Pons (tissue), 1 donor: ENCODE measurements at places on chromosomes 5 and 9.

DNA sequence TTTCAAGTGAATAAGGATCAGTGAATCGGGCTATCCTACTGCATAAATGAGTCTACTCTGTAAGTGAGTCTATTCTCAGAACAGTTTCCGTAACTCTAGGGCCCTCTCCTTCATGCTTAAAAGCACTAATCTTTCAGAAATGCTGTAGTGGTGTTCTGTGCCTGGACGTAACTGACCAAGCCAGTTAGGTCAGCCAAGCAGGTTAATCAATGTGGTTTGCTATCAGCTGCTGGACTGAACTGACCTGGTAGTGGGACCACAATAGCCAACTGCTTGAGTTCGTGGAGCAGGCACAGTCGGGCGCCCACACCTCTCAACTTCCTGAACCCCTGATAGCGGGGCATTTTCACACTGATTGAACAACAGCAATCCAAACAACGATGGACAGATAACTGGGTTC is 6.8 kb downstream of the SLC1A3 start:
- DNase-seq = no peak

GRCh38 chr5:149824846-149825245 is 94.7 kb downstream of the PPARGC1B start:
- DNase-seq = no peak

DNA sequence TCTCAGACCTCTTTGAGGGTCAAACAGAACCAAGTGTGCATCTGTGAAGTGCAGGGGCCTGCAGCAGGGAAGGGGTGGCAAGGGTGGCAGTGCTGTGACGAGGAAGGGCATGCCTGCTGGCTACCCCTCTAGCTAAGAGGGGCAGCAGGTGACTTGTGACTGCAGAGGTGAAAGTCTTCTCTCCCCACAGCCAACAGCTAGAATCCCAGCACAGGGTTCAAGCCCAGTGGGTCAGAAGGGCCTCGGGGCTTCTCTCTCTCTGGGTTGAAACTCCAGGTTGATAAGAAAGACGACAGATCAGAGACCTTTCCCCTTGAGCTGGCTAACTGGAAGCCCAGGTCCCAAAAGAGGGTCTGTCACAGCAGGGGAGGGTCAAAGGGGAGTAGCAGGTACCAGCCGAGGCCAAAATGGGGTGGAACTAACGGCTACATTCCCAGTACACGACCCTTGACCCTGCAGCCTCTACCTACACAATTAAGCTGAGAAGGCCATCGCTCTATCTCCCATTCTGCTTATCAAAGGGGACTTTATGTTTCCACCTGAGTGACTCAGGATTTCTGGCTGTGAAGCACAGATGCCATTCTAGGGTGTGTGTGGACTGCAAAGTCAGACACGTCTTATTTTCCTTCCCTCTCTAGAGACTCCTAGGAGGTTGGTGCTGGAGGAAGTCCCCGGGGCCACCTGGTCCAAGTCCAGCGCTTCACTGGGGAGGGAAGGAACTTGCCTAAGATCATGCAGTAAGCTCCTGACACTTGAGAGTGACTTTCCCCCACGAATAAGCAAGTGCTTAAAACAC is 14.6 kb downstream of the ANKS6 start:
- DNase-seq = no peak

- DNase-seq = no peak
Observed at GRCh38 chr5:5764246-5764645, 341.8 kb downstream of the ICE1 start.

DNA sequence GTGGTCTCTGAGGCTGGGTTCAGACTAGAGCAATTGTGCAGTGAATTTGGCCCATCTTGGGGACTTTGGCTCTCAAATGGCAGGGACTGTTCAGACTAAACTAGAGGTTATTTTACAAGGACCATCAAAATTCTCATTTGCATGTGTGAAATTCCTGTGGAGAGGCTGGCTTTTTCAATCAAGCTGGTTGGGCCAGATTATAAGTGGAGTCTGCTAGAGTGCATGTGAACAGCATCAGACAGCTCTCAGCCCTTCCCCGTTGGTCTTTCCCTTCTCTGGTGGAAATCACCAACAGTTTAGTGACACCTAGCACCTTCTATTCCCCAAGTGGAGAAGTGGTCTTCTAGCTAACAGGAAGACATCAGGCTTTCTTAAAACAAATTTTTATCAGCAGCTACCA is 301.3 kb downstream of the CWC27 start:
- DNase-seq = no peak

GRCh38 chr9:71764891-71765290 is 3.4 kb downstream of the CEMIP2 start:
- DNase-seq = no peak

GRCh38 chr5:150256410-150257064 is 33.0 kb downstream of the CAMK2A start:
- no peak for DNase-seq

DNA sequence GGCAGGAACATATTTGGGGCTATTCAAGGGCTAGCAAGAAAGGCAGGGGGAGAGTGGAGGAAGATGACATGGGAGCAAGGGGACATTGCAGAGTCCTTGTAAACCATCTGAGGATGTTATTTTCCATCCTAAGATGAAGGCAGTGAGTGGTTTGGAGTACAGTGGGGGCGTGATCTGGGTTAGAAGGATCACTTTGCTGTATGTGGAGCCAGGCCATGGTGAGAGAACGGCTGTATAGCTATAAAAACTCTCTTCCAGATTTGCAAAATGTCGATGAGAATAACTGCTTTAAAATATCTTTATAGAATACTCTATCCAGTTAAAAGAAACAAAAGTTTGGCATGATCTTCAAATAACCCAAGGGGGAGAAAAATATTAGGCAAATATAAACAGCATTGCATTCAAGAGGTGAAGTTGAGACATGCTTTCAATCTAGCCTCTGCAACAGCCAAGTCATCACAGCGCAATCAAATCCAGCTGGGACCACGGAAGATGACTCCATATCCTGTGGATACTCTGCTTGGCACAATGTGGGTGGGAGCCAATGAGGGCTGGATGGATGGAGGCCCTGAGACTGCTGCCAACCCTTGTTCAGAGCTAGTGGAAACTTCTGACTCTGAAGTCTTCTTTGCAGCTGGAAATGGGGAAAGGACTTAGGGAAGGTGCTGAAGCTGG is 111.5 kb upstream of the BASP1 start:
- peak; percentile 44 for DNase-seq

GRCh38 chr9:100111235-100111634 is 12.2 kb downstream of the INVS start:
- DNase-seq = peak; percentile 89

- no peak for DNase-seq
Observed at GRCh38 chr9:112535301-112535700, 48.7 kb downstream of the KIAA1958 start.

DNA sequence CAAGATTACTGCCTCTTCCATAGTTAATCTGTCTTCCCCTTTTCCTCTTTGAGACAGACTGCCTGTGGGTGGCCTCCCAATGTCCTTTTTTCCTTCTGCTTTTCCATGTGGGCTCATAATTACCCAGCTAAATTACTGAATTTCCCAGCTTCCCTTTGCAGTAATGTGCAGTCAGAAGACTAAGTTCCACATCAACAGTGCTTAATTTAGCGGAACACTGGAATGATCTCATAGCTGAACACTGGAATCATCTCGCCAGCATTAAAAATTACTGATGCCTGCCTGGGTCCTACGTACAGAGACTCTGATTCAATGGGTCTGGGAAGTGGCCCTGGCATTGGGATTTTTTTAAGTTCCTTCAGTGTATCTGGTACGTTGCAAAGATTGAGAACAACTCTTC is 84.3 kb downstream of the DNAH5 start:
- DNase-seq = no peak

- no peak for DNase-seq
Observed at GRCh38 chr9:123131258-123131657, 97.8 kb downstream of the GPR21 start.

GRCh38 chr5:142881784-142882126 is 111.6 kb downstream of the ARHGAP26 start:
- DNase-seq = peak; percentile 42

DNA sequence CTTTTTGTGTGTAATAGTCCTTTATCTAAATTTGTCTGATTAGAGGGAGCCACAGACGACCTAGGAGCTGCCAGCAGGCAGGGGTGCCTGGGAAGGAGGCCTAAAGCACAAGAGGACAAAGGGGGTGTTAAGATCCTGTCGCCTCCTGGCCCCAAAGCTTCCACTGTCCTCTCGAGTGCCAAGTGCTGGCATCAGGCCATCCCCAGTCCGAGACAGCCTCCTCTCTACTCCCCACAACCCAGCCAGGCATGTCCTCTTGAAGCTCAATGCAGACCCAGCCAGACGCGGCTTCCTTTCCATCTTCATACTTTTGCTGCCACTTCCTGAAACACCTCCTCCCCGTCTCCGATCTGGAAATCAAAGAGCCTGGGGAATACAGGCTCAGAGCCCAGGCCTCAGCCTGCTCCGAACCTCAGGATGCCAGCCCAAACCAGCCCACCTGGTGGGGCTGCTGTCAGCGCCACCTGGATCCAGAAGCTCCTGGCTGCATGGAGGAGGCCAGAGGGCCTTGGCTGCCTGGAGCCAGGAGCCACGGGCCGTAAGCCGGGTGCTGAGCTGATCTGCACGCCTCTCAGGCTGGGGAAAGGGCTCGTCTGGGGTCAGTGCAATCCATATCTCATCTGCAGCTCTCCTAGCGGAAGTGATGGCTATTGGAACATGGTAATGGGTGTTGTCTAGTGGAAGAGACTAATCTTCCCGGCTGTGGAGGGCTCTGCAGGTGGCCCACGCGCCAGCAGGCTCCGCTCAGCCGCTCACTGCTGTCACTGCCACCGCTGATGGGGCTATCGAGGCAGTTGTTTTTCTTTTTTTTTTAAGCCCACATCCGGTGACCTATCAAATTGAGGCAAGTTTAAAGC is 60.2 kb upstream of the FUBP3 start:
- DNase-seq = peak; percentile 20

DNA sequence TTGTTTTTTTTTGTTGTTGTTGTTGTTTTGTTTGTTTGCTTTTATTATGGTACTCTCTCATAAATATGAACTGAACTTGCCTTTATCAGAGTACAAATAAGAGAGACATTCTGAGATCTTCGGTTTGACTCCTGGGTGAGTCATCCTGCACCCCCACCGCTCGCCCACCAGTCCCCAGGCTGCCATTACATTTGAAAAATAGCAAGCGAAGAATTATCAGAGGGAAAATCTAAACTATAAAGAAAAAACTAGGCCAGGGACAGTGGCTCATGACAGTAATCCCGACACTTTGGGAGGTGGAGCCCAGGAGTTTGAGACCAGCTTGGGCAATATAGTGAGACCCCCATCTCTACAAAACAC is 122.1 kb upstream of the MAP3K1 start:
- DNase-seq = no peak

- no peak for DNase-seq
Observed at GRCh38 chr5:78497573-78498533, 137.4 kb downstream of the SCAMP1 start.

DNA sequence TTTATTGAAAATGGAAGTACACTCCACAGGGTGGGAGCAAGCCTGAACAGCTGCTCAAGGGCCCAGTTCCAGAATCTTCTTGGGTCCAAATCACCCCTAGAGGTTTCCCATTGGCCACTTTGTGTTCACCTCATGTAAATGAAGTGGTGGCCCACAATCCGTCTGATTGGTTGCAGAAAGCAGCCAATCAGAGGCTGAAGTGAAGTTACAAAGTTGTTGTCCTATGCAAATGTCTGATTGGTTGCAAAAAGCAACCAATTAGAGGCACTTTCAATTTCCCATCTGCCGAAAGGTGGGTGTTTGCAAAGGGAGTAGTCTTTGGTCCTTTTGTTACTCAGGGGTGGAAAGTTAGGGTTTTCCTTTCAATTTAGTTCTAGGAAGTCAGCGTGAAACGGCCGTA is 8.8 kb downstream of the TMEM171 start:
- DNase-seq = no peak

DNA sequence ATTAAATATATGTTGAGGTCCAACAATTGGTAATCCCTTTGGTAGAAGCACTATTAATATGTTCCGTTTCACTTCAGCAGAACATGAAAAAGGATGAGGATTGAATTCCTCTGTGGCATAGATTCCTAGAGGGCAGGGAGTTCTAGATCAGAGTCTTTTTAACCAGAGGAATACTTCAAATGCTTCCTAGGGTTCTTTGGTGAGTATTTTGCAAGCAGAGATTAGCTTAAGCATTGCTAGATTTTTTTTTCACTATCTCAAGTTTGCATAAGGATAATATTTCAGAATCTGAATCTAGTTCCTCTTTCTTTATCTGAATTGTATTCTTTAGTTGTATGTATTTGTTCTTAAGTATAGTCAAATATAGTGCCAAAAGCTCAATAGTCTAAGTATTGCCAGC is 116.6 kb upstream of the ADAMTSL1 start:
- DNase-seq = no peak

GRCh38 chr9:14746626-14747025 is 24.1 kb upstream of the CER1 start:
- DNase-seq = no peak

DNA sequence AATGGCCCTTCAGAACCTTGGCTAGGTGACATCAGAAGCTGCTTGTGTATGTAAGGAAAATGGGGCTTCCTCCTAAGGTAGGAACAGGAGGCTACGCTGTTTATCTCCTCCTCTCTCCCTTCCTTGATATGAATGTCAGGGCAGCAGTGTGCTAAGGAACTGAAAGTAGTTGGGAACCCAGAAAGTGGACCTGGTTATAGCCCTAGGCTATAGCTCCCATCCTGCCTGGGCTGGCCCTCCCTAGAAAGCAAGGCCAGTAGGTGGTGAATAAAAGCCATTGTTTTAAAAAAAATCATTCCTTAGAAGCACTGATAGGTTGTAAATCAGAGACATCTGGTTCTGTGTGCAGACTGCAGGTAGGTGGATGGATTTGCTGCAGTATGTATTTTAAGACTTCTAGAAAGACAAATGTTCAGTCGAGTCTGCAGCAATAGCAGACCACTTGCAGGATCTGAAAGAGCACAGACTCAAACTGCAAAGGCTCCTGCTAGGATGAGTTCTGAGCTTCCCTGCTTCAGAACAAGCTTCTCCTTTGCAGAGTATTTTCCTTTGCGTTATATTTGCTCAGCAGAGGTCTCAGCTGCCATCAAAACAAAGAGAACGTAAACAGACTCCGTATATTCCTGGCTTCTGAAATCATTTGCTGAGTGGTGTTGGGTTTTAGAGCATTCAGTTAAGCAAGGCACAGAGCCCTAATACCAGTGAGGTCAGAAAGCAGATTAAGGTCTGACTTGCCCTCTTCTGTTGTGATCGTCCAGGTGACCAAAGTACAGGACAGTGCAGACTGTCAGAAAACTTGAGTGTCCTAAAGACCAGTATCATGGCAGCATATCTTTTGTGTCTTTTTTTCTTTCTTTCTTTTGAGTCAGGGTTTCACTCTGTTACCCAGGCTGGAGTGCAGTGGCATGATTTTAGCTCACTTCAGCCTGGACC is 20.1 kb upstream of the CFAP157 start:
- no peak for DNase-seq

DNA sequence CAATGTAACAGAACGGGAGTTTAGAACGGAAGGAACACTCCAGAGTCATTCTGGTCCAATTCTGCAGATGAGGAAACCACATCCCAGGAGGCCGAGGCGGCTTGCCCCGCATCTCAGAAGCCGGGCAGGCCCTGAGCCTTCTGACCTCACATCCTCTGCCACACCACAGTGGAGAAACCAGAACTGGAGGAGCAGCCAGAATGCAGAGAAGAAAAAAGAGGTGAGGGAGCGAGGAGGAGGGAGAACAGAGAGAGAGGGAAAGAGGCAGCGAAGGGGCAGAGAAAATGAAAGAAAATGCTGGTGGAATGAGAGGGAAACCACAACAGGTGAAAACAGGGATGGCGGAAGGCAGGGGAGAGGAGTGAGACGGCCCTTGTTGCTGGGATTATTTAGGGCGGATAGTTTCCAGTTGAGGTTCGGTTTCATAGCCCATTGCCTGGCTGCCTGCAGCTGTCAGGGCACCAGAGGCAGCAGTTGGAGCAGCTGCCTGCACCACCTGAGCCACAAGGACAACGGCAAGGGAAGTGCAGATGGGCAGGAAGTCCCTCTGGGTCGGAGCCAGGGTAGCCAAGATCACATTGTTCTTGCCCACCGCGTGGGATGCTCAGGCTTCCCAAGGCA is at the start of gene HMHB1:
TSS of gene HMHB1 (plus strand) at position 77 of the 621 bp plus-strand sequence.
- no peak for DNase-seq
